ENCODE measurements at places on chromosomes 7 and 10.

DNA sequence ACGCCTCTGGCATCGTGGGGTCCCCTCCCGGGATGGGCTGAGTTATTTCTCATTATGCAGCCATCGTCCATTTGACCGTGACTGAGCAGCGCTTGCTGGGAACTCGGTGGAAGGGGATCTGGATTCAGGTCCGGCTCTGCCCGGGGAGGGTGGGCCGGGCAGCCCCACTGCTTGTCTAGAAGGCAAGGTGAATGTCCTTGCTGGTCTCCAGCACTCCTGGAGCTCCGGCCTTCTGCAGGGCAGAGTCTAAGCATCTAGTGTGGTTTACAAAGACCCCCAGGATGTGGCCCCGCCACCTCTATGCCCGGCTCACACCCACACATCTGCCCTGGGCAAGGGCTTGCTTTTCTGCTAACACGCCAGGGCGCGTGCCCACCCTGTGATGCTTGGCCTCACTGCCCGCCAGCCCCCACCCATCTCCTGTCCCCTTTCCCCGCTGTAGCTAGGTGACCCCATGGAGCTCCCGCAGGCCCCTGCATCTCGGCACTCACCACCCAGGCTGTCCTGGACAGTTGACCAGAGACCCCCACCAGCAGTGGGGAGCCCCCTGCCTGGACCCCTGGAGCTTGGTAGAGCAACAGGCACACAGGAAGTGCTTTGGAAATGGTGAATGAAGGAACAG is 151.0 kb upstream of the CHST15 start:
- no peak for DNase-seq

GRCh38 chr7:17020250-17020649 is 138.5 kb upstream of the AGR3 start:
- no peak for DNase-seq

- no peak for DNase-seq
These were observed 9.0 kb upstream of the WIPF3 start for GRCh38 chr7:29797112-29797944.

DNA sequence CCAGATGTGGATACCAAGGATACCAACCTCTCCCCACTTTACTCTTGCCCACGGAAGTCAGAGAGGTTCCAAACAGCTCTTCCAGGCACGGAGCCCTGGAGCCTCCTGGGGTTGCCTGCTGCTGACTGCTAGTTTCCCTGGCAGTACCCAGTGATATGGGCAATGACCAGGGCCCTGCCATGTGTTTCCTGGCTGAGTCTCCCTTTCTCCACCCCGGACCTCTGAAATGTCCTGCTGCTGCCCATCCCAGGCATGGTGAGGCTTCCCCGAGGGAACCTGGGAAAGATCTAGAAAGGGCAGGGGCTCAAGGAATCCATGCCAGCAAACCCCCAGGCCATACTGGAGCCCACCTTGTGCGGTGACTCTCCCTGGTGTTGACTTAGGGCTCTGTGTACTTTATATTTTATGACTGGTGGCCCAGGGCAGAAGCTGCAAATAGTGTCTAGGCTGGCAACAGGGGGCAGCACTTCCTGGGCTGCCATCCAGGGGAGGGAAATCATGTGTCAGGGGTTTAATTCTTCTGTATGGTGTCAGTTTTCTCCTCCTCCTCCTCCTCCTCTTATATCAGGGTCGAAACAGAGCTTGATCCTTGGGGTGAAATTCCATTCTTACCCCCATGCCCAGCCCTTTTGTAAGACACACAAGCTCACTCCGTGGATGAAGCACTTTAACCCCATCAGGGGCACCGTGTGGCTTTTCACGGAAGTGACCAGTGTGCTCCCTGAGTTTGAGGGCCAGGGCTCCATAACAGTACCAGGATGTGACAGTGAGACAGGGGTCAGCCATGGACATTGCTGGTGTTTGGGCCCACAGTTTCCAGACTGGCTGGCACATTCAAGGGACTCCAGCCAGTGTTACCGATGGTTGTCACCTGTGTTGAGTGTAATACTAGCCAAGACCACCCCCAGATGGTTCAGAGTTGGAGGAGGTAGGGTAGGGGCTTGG is 62.4 kb upstream of the GDF10 start:
- no peak for DNase-seq

- peak; percentile 52 for DNase-seq
These were observed at the start of gene AOAH for GRCh38 chr7:36723951-36724664. Gene AOAH, minus strand, starts transcription at chr7:36724494. Its CDS starts 346 bp downstream, at chr7:36724148.

GRCh38 chr7:151632750-151633515 is 113.2 kb upstream of the RHEB start:
- peak; percentile 22 for DNase-seq

DNA sequence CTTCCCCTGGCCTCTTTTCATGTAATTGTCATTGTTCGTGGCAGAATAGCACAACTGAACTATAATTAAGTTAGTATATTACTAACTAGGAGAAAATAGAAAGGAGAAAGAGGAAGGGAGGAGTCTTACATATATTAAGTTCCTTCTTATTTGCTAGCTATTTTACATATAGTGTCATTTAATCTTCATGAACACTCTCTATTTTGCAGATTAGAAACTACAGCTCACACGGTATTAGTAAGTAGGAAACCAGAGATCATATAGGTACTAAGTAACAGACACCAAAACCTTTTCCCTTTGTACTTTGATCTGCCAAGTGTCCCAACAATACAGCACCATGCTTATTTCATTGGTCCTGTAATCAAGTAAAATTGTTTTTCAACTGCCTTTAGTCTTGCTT is 202.4 kb upstream of the HPS1 start:
- DNase-seq, result no peak

- DNase-seq, result no peak
These were observed 68.9 kb downstream of the MET start for GRCh38 chr7:116740755-116741462.

- DNase-seq, result no peak
These were observed 6.0 kb downstream of the PARD3 start for GRCh38 chr10:34808801-34809745.

- DNase-seq, result no peak
These were observed 443 bp downstream of the CRHR2 start for GRCh38 chr7:30681815-30682211.

- DNase-seq, result no peak
These were observed 54.5 kb downstream of the GSDME start for GRCh38 chr7:24702755-24703154.

- DNase-seq, result no peak
These were observed 130.9 kb downstream of the SND1 start for GRCh38 chr7:127782654-127783559.

DNA sequence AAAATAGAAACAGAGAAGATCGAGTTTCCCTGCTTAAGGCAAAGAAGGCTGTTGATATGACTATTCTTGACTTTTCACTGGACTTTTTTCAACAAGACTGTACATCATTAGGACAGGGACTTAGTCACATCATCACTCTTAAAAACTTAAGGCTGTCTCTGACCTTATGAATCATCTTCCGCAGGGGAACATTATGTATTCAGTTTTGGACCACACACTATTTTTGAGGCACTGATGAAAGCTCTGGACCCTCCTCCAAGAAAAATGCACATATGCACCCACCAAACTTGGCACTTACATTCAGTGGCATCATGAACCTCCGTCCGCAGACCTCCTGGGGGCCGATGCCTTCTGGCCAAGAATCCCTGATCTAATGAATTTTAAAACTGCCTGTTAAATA is 96.4 kb downstream of the CALD1 start:
- DNase-seq, result no peak

- DNase-seq, result no peak
These were observed 38.7 kb downstream of the RASGEF1A start for GRCh38 chr10:43227911-43228782.

GRCh38 chr10:4686644-4686996 is 139.4 kb upstream of the AKR1E2 start:
- DNase-seq, result no peak

DNA sequence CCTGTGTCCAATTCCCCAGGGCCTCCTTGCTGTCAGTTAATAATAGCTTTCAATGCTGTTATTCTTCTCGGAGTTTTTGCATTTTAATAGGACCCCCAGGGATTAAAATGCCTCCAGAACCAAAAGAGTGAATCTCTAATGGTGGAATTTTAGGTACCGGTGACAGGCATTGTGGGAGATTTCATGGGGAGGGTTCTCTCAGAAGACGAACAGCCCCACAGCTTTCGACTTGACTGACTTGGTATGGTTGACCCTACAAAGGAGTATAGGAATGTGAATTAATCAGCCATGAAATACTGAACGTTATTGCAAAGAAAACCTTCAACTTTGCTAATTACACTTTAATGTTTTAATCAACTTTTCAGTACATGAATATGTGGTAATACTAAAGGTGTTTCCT is 206.3 kb upstream of the FZD8 start:
- DNase-seq, result no peak

DNA sequence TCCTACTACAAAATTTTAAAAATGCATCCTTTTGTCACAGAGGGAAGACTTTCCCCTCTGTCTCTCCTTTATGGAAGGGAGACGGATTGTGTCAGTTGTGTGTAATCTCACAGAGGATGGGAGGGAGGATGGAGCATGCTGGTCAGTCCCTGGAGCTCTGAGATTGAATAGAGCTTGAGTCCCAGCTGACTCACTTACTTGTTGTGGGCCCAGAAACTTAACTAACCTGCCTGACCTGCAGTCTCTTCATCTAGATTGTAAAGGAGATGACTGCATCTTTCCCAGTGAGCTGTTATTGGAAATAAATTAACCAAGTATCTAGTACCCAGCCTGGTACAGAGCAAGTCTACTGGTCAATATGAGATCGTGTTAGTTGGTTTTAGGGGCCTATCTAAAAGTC is 77.9 kb upstream of the ADO start:
- no peak for DNase-seq

DNA sequence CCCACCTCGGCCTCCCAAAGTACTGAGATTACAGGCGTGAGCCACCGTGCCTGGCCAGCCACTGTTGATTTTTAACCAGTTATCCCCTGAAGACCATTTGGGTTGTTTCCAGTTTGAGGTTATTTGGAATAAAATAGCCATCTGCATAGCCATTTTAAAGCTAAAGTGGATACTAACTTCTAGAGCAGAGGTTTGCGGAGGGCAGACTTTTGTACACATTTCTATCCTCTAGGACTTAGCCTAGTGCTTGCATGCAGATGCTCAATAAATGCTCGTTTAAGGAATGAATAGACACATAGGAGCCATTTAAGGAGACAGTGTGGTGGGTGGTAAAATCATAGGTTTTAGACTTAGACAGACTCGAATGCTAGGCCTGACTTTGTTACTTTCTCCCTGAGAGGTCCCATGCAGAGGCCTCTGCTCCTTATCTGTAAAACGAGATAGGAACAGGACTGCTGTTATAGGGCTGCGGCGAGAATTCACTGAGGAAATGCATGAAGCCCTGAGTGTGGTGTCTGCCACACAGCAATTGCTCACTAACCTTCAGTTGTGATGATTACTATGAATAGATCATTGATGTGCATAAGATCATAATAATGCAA is 75.9 kb downstream of the PFKFB3 start:
- no peak for DNase-seq

GRCh38 chr7:3165681-3166580 is 122.3 kb upstream of the CARD11 start:
- no peak for DNase-seq

DNA sequence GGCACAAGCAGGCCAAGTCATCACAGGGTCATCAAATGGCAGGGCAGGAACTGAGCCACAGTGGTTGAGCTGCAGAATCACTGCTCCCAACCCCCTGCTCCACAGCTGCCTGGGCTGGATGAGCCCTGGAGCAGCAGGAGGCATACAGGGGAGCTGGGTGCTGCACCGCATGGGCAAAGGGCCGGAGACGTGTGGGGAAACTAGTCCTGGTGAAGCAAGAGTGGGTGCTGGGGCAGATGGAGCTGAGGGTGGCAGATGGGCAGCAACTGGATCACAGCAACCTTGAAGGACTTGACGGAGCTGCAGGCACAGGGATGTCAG is 16.0 kb upstream of the VOPP1 start:
- no peak for DNase-seq

- no peak for DNase-seq
These were observed 537 bp upstream of the MRPS24 start for GRCh38 chr7:43869867-43870240.

- DNase-seq, result no peak
These were observed 51.9 kb downstream of the CDC14C start for GRCh38 chr7:48976253-48976652.

GRCh38 chr7:80748363-80749042 is 110.1 kb downstream of the CD36 start:
- no peak for DNase-seq

DNA sequence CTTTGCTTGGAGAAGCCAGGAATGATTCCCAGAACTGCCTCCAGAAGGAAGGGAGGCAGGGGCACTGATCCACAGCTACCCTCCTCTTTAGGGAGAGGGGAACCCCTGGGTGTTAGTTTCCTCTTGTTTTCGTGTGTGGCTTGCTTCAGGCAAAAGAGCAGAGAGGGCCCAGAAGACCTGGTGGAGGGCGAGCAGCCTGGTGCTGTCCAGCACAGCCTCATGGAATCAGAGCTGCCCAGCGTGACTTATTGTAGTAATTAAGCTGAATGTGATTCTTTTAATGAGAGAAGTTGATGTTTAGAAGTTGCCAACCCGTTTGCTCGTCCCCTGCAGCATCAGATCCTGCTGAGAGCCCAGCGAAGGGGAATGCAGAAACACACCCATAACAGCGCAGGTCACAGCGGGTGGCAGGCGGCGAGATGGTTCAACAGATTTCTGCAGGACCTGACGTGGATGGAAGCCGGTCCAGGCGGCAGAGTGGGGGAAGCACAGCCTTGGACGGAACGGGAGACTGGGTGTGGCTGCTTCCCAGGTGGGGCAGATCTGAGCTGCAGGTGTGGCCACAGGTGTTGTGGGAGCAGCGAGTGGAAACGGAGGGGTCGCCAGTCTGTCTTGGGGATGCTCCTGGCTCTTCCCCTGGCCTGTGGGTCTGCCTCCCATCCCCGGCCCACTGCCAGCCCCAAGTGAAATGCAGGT is 53.7 kb upstream of the SHH start:
- no peak for DNase-seq

GRCh38 chr10:96096958-96097357 is 33.1 kb upstream of the ZNF518A start:
- DNase-seq, result no peak

DNA sequence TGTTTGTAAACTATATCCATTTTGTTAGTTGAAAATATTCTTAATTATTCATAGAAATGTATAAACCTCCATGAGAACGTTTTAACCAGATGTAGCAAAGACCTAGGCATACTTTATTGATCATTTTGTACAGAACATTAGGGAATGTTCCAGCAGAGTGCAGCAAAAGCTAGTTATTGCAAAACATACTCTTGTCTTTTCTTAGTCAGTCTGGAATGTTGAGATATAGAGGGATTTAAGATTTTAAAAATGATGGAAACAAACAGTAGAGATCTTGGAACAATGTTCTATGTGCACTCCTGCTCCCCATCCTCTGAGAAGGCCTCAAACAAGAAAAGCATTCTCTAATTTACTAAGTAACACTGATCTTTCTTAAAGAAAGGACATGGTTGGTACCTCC is 292.1 kb downstream of the BBS9 start:
- DNase-seq, result no peak

- no peak for DNase-seq
These were observed 2.4 kb downstream of the CD36 start for GRCh38 chr7:80640846-80641245.
